ENCODE measurements at places on chromosomes 3 and 15.

DNA sequence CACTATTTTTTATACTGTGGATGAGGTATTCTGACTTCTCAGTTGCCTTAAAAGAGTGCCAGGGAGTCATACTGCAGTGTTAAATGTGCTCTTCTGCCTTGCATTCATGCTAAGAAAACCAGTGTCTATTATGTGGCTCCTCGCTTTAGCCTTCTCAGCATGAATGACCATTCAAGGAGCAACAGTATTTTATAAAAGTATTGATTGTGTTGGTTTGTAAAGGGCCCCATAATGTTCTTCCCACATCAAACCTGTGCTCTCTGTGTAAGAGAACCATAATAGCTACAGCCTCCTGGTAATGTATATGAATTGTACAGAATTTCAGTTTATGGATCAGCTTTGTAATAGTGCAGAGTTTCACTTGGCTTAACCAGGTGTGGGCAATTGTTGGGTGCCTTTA is 316.4 kb downstream of the CNTN4 start:
- DNase-seq, result no peak

- DNase-seq, result no peak
Measured at GRCh38 chr3:72820415-72820814, 27.8 kb downstream of the SHQ1 start.

- no peak for DNase-seq
Measured at GRCh38 chr3:114363554-114364202, 69.8 kb downstream of the TIGIT start.

- no peak for DNase-seq
Measured at GRCh38 chr3:48038971-48039481, 22.8 kb upstream of the MAP4 start.

DNA sequence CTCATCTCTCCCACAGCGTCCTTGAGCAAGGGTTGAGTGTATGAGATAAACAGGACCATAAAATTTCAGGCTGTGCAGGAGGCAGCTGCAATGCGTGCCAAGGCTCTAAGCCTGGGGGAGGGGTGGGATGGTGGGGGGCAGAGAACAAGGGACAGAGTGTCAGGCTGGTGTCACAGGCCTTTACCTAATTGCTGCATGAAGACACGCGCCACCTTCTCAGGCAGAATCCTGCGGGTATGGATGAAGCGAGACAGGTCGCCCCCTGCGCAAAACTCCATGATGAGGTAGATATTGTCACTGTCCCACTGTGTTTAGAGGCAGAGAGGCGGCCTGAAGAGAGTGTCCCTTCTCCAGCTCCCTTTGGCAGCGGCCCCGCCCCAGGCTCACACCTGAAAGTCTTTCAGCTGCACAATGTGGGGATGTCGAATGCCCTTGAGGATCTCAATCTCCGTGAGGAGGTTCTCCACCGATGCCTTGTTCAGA is 1.0 kb downstream of the ULK3 start:
- no peak for DNase-seq

DNA sequence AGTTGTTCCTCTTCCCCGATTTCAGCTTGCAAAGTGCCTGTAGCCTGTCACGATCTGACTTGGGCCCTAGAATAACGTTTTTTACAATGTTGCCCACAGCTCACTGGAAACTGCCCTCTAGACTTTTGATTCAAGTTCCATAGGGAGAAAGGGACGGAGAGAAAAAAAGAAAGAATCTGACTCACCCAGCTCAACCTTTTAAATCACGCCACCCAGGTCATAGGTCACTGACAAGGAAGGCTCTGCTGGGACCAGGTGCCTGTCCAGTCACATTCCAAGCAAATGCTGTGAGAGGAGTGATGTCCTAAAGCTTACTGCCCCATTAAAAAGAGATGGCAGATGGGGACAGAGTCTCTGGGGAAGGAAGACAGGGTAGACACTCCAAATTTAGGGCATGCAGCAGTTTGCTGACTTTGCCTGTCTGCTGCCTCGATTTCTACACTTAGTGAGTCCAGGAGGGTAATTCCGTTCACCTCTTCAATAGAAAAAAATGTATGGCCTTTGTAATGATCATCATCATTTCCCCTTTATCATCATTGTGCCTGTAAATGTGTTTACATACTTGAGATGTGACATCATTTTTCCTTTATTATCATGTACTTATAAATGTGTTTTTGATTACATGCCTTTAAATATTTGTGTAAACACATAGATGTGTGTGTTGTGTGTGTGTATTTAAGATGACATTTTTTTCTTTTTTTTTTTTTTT is 8.4 kb upstream of the MYO1E start:
- no peak for DNase-seq

DNA sequence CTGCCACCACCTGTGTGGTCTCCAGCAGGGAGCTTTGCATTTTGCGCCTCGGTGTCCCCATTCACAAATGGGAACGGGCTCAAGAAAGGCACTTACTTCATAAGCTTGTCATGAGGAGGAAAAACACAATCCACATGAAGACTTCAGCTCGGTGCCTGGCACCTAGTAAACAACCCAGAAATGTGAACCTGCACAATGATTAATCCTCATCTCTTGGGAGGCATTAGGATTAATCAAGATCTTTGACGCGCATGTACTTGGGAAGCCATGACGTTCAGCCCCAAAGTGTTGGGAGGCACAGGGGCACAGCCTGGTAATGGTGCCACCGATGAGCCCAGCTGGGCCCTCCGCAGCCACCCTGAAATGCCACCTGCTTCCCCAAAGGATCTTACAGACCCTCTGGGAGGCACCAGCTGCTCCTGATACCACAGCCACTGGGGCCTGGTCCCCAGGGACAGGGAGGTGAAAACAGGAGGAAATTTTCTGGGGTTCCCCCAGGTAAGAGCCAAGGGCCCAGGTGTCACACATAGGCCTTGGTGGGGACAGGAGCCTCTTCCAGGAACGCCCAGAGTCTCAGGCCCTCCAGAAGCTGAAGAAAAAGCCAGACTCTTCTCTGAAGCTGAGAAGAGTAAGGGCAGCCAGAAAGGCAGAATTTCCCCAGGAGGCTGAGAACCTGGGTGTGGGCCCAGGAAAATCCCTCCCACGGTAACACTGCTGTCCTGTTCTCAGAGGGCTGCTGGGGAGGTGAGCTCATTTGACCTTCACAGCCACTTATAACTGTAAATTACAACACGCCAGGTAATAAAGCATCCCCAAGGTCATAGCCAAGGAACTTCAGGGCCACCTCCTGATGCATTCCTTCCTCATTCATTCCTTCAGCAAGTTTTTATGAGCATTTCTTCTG is 507.5 kb downstream of the SHQ1 start:
- DNase-seq, result no peak

GRCh38 chr3:42213417-42213816 is 52.6 kb downstream of the CCK start:
- no peak for DNase-seq

- DNase-seq, result no peak
Measured at GRCh38 chr3:13063225-13063624, 10.0 kb downstream of the IQSEC1 start.

DNA sequence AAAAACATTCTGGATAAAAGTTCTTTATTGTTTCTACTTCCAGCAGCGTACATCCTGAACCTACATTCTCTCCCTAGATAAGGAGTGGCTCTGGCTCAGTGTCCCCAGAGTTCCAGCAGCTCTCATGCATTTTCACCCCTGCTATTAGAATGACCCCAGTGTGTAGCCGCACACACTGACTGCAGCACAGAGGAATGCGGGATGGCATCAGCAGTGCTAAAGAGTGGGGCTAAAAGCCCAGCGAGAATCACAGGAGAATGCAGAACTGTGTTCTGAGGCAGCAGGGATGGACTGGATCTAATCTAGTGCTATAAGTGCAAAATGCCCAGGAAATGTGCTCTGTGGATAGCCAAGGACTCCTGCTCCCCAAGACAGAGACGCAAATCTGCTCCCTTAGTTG is 66.4 kb upstream of the TJP1 start:
- DNase-seq, result no peak

GRCh38 chr3:189982321-189982945 is 138.3 kb downstream of the P3H2 start:
- DNase-seq, result no peak

GRCh38 chr3:151135541-151136337 is 50.3 kb downstream of the MED12L start:
- DNase-seq, result no peak

DNA sequence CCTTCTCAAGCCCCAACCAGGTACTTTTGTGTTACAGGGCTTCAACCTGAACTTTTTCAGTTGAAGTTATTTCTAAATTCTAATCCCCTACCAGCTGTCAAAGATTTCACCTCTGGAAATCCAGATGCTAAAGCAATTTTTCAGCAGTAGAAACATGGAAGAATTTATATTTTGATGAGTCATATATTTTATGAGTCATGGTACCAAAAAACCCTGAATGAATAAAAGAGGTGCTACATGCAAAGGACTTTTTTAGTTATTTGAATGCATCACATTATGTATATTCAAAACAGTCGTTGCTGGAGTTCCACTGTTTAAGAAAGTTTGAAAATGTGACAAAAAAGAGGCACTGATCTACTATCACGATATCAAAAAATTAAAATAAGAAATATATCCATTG is 96.0 kb upstream of the ZNF385D start:
- DNase-seq, result no peak

DNA sequence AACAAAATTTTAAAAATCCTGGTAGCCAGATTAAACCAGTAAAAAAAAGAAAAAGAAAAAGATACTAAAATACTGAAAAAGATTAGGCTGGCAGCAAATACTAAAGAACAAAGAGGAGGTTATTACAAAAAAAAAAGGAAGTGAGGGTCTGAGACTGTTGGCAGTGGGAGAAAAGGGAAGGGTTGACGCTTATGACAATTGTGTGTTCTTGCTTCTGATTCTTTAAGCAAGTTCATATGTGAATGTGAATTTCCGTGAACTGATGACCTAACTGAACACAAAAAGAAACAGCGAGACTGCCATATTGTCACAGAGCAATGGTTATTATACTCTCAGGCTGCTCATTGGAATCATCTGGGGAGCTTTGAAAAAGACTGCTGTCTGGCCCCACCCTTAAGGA is 56.5 kb downstream of the ATP13A4 start:
- DNase-seq, result no peak

GRCh38 chr3:12409684-12410596 is 74.3 kb upstream of the TSEN2 start:
- no peak for DNase-seq

GRCh38 chr3:48528754-48529153 is 24.8 kb upstream of the SHISA5 start:
- no peak for DNase-seq

DNA sequence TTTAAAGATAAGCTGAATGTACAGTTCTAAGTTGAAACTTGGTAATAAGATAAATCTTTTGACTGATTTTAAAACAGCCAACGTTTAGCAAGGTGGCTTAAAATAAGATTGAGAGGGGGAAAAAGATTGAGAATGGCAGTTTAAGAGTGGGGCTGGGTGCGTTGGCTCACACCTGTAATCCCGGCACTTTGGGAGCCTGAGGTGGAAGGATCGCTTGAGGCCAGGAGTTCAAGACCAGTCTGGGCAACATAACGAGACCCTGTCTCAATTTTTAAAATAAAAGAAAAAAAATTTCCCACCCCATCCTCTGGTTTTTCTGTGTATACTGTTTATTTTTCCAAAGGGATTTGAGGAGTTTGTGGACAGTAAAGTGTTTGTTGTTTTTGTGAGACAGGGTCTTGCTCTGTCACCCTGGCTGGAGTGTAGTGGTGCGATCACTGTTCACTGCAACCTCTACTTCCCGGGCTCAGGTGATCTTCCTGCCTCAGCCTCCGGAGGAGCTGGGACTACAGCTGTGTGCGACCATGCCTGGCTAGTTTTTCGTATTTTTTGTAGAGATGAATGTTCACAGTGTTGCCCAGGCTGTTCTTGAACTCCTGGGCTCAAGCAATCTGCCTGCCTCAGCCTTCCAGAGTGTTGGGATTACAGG is 3.0 kb downstream of the MAPK6 start:
- DNase-seq, result no peak

GRCh38 chr3:177358091-177358976 is 161.1 kb upstream of the TBL1XR1 start:
- DNase-seq, result peak; percentile 11

GRCh38 chr3:25957026-25957425 is 167.1 kb downstream of the OXSM start:
- no peak for DNase-seq

- DNase-seq, result no peak
Measured at GRCh38 chr3:151119188-151119587, 33.7 kb downstream of the MED12L start.

DNA sequence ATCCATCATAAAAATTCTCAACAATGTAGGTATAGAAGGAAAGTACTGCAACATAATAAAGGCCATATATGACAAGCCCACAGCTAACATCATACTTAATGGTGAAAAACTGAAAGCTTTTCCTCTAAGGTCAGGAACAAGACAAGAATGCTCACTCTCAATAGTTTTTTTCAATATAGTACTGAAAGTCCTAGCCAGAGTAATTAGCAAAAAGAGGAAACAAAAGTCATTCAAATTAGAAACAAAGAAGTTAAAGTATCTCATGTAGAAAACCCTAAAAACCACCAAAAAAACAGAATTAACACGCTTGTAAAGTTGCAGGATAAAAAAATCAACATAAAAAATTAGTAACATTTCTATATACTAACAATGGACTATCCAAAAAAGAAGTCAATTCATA is 61.8 kb downstream of the MYH15 start:
- DNase-seq, result no peak

DNA sequence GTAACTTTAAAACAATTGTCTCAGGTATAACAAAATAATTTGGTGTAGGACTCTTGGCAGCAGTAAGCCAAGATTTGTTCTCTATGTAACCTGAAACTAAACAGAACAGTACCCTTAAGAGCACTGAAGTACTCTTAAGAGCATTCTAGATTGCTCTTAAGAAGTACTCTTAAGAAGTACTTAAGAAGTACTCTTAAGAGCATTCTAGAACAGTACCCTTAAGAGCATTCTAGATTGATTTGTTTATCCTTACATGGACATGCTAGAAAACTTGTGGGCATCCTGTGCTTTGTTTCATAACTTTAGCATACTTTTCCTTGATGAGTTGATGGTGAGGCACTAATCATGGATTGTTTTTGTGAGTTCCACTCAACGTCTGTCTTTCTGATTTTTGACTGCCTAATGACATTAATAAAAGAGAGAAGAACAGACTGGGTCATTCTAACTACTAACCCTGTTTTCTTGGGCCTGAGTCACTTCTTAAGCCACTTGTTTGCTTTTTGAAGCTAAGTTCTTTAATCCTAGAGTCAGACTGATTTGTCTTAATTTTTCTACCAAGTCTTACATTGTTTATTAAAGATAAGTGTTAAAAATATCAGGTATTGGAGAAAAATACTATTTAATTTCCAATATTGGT is 57.2 kb upstream of the UTS2B start:
- no peak for DNase-seq

GRCh38 chr3:4734454-4734853 is 241.3 kb downstream of the ITPR1 start:
- no peak for DNase-seq

DNA sequence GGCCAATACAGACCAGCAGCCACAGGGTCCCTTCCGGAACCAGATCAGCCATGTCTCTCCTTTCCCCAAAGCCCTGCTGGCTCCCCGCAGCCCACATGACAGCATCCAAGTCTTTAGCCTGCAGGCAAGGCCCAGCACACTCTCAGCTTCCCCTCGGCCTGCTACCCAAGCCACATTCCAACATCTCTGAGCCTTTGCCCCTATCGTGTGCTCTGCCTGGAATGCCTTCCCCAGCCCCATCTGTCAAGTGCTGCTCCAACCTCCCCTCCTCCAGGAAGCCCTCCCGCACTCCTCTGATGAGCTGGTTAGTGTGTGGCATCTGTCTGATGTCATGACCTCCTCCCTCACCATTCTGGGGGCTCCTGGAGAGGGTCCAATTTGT is 8.5 kb downstream of the PLXND1 start:
- no peak for DNase-seq

- DNase-seq, result no peak
Measured at GRCh38 chr3:155420881-155421486, 127.5 kb upstream of the STRIT1 start.
